ENCODE measurements at places on chromosomes 4 and X.

- no peak for DNase-seq
Measured at GRCh38 chr4:41185614-41186592, 28.4 kb downstream of the APBB2 start.

GRCh38 chr4:54104907-54105306, 4.9 kb downstream of the GSX2 start:
- no peak for DNase-seq

- no peak for DNase-seq
Measured at GRCh38 chr4:189177130-189177529, 763.5 kb upstream of the FRG1 start.

DNA sequence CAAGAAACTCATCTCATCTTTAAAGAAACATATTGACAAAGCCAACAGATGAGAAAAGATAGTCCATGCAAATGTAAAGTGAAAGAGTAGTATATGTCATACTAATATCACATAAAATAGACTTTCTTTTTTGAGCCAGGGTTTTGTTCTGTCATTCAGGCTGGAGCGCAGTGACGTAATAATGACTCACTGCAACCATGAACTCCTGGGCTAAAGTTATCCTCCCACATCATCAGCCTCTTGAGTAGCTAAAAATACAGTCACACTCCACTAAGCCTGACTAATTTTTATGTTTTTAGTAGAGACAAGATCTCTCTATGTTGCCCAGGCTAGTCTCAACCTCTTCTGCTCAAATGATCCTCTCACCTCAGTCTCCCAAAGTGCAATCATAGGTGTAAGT, 51.8 kb upstream of the TRAM1L1 start:
- DNase-seq, result no peak

DNA sequence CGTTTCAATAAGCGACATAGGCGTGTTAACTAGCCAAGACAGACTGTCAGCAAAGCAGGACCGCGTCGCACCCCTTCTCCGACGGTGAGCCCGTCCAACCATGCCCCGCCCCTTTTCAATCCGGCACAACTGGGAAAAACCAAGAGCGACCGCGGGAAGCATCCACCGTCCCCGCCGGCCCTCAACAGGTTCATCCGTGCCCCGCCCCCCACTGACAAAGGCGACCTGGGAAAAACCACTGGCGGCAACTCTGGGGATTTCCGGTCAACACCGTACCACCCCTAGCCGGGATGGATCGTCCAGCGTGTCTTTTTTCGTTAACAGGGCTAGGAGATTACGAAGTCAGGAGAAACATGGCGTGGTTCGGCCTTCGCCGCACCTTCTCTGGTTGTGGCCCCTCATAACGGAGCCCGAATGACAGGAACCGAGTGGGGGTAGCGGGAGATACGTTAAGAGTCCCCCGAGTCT, 377 bp downstream of the TIMM17B start:
- DNase-seq, result no peak

DNA sequence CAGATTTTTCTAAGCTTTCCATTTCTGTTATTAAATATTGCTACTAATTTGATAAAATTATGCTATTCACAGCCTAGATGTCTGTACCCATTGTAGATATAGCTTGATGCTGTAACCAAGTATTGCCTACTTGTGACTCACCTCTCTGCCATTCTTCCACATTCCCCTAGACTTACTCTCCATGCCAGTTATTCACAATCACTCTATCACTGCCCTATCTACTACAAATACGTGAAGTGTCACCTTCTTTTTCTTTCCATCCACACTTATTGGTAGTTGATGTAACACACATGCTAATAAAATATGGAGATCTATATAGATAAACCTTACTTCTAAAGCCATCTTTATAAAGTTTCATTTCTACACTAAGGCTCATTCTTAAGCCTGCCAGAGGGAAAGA, 179.4 kb upstream of the PACRGL start:
- no peak for DNase-seq

DNA sequence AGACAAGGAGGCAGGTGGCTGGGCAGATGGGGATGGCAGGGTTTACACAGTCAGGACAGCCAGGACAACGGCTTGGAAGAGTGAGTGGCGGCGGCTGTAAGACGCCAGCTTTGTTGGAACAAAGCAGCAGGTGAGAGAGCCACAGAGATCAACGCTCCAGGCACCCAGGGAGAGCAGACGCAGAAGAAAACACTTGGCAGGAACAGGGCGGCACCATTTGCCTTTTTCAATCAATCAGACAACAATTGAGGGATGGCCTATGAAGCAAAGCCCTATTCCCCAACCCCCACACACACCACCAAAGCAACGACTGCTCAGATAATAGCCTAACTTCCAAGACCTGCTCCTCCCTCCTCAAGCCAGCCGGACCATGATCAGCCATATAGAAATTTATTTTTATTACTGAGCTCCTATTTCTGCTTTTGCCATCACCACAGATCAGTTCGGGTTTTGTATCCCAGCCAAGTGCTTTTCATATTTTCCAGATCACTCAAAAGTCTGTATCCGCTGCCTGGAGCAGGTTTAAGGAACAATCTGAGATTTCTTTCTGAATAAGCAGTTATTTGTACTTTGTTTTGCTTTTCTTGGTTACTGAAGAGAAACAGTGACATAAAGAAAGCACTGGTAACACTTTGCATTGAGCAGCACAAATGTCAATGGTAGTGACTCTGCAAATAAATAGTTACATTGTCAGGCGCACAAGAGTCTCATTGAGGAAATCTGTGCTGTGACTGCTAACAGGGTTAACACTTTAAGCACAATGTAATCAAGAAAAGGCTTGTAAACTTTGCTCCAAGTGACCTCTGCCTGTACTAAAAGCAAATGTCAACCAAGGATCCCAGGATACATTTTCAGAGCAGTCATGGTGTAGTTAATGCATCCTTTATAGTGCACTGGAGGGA, 81.8 kb upstream of the RBPJ start:
- no peak for DNase-seq

- no peak for DNase-seq
Measured at GRCh38 chr4:144579411-144580030, 66.4 kb upstream of the HHIP start.

- DNase-seq, result no peak
Measured at GRCh38 chr4:39166177-39166576, 16.2 kb upstream of the WDR19 start.

DNA sequence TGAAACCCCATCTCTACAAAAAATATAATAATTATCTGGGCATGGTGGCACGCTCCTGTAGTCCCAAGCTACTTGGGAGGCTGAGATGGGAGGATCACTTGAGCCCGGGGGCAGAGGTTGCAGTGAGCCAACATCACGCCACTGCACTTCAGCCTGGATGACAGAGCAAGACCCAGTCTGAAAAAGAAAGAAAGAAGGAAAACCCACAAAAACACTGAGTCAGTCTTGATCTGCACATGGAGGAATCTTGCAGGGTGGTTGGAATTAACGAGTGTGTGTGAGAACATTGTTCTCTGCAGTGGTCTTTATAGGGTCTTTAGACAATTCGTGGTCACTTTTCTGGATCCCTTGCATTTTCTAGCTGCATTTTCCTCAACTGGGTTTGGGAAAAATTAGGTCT, 23.2 kb downstream of the ADD1 start:
- DNase-seq, result no peak

- no peak for DNase-seq
Measured at GRCh38 chr4:152690706-152691651, 11.2 kb upstream of the TMEM154 start.

- peak; percentile 91 for DNase-seq
Measured at GRCh38 chr4:1026115-1026514, 14.7 kb downstream of the FGFRL1 start.

DNA sequence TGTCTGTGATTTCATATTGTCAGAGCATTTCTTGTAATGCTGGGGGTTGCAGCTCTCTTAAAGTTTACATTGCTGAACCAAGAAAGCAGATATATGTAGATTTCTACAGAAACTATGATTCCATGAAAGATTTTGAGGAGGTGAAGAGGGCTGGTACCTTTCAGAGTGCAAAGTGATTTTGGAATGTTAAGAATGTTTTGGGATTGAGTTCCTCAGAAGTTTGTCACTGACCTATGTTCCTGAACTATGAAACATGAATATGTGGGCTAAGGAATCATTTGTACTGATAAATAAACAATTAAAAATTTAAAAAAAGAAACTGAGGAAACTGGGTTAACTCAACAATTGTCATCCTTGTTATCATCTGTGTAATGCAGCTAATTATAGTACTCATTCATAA, 12.3 kb upstream of the CHIC2 start:
- no peak for DNase-seq

DNA sequence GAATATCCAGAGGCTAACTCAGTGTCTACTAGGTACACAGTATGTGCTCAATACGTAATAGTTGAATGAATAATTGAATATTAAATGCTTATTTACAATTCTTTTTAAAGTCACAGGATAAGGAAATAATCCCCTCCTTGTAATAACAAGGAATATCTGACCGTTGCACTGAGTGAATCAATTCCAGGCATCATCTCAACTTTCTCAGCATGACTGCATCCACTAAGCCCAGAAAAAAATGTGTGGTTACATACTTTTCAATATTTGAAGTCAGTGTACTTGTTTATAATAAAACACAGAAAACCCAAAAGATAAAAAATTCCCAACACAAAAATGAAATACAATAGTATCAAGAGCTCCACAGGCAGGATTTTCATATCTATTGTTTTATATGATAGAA, 105.4 kb downstream of the TMEM144 start:
- no peak for DNase-seq

- no peak for DNase-seq
Measured at GRCh38 chr4:99201690-99202089, 17.4 kb downstream of the ADH6 start.

DNA sequence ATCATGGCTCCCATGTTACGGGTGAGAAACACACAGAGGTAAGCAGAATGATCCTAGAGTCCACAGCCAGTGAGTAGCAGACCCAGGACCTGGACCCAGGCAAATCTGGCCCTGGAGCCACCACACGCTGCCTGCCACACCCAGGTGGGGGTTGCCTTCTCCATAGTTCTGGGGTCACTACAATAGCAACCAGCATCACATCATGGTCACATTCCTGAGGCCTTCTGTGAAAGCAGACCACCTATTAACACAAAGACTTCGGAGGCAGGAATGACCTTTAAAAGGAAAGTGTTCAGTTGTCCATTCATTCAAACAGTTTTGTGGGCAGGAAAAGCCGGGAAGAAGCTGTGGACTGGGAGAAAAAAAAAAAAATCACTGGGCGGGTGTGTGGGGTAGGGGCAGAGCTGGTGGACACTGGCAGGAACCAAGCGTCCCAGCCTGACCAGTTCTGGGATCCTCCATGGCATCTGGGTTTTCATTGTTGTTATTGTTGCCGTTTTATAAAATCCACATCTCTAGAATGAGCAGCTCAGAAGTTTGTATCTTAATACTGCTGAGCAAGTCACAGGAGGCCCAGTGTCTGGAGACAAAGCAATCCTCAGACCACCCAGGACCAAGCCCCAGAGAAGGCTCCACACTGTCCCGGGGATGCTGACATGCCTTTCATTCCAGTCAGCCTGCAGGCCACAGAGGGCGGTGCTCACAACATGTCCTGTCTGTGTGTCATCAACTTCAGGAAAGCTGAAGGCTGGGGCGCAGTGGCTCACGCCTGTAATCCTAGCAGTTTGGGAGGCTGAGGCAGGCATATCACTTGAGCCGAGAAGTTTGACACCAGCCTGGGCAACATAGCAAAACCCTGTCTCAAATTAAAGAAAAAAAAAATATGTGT, 67.0 kb downstream of the SEL1L3 start:
- no peak for DNase-seq

GRCh38 chr4:160265014-160265413, 1162.1 kb downstream of the RAPGEF2 start:
- DNase-seq, result no peak

DNA sequence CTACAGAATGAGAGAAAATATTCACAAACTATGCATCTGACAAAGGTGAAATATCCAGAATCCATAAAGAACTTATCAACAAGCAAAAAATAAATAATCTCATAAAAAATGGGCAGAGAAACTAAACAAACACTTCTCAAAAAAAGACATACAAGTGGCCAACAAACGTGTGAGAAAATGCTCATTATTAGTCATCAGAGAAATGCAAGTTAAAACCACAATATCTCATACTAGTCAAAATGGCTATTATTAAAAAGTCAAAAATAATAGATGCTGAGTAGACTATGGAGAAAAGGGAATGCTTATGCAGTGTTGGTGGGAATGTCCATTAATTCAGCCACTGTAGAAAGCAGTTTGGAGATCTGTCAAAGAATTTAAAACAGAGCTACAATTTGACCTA, 533.3 kb downstream of the TMA16 start:
- DNase-seq, result no peak
